Epithelial cell of esophagus (primary cell): ENCODE measurements at places on chromosomes 12 and 14.

- no peak for DNase-seq
Measured at GRCh38 chr14:61677479-61677878, 17.8 kb upstream of the HIF1A start.

GRCh38 chr12:52271158-52271557 is 3.3 kb upstream of the KRT86 start:
- peak; percentile 78 for DNase-seq

- DNase-seq = no peak
Measured at GRCh38 chr14:62347562-62348011, 585.4 kb downstream of the SNAPC1 start.

- DNase-seq = no peak
Measured at GRCh38 chr14:45947830-45948229, 694.8 kb upstream of the MIS18BP1 start.

- DNase-seq = no peak
Measured at GRCh38 chr14:70794294-70794693, 15.0 kb downstream of the MAP3K9 start.

DNA sequence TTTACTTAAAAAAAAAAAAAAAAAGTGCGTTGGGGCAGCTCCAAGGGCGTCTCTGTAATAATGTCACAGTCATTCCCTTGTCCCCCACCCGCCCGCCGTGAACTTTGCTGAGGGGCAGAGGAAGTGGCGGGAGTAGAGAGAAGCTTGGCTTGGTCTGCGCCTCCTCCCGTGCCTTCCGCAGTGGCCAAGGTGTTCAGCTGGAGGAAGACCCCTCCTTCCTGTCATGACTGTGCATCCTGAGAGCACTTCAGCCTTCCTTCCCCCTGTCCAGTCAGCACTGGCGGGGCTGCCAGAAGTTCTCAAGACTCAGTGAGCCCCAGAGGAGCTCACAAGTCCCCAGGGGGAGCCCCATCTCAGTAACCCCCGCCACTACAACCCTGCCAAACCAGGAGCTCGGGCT is 32.2 kb downstream of the AACS start:
- no peak for DNase-seq

- DNase-seq = peak; percentile 33
Measured at GRCh38 chr12:26668847-26669246, 164.1 kb downstream of the ITPR2 start.

DNA sequence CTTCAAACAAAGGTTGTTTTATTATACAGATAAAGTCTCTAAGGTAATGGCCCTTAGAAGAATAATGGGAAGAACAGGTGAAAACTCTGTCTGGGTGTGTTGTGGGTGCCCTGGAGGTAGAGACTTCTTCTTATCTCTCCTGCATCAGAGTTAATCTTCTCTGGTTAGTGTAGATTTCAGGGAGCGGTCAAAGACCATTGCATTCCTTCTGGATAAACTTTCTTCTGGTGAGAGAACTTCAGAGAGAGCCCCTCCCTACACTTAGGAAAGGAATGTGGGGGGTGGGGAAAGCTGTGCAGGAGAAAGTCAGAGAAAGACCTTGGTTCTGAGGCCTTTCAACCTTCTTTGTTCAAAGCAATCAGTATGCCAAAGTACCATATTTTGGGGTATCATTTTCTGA is 658.5 kb downstream of the DIO2 start:
- no peak for DNase-seq

DNA sequence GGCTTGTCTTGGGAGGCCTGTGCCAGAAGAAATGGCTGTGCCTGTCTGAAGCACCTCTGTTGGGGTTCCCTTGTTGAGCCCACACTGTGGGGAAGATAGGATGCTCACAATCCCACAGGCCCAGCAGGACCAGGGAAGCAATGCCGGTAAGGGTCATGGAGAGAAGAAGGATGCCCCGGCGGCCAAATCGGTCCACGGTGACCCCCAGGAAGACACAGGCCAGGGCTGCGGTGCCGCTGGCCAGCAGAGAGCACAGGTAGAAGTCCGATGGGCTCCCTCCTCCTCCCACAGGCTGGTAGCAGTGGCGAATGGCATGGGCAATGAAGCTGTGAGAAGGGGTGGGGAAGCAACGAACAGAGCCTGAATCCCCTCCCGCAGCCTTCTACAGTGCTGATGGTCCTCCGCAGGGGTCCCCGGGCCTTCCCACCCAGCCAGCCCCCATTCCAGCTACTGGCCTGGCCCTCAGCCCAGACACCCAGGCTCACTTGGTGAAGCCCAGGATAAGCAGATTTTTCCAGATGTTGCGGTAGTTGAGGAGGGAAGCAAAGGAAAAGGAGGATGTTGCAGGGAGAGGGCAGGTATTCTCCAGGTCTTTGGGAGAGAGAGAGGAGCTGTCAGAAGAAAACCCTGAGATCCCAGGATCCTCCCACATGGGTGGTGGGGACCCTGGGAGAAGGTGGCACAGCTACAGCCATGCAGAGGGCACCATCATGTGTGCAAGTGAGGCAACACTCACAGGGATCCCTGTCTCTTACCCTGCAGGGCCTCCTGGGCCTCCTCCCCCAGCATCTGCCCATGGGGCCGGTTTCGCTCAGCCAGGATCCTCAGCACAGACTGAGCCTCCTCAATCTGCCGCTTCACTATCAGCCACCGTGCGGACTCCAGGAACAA is 5.0 kb downstream of the SLC22A17 start:
- DNase-seq = no peak

- DNase-seq = peak; percentile 52
Measured at GRCh38 chr14:25406818-25407217, 356.9 kb upstream of the STXBP6 start.

GRCh38 chr12:132103542-132104308 is 40.4 kb downstream of the DDX51 start:
- DNase-seq = no peak

- DNase-seq = no peak
Measured at GRCh38 chr14:20696764-20697163, 8.2 kb downstream of the ANG start.

GRCh38 chr12:69897744-69898143 is 72.7 kb downstream of the MYRFL start:
- peak; percentile 82 for DNase-seq

- DNase-seq = no peak
Measured at GRCh38 chr12:65501093-65501621, 222.7 kb downstream of the MSRB3 start.

GRCh38 chr14:27305441-27305945 is 707.7 kb upstream of the NOVA1 start:
- no peak for DNase-seq

- peak; percentile 23 for DNase-seq
Measured at GRCh38 chr14:67515386-67516079, 17.6 kb upstream of the PLEKHH1 start.

DNA sequence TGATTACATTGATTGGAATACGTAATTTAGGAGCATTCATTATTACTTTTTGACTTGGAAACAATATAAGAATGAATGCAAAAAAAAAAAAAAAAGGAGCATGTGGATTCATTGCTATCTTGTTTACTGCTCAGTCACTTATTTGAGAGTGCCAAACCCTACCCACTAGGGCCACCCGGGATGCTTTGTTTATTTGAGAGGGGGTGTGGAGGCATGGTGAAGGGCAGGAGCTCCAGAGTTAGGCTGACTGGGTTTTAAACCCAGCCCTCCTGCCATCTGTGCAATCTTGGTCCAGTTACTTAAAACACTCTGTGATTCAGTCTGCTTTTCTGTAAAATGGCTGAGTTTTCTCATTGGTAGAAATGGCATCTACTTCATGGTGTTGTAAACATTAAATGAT is 195.2 kb downstream of the RAD51B start:
- no peak for DNase-seq

DNA sequence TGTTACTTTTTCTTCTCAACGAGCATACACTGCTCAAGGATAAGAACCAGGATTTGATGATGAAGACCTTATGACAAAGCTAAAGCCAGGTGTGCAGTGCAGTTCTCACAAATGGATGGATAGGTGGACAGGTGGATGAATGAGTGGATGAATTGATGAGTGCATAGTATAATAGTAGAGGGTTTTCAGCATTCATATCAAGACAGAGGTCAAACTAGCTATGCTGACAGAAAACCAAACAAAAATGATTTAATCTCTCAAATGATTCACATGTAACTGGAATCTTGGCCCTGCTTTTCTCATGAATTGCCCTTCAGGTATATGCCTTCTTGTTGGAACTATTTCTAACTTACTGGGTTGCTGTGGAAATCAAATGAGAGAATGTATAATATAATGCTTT is 240.9 kb downstream of the BCAT1 start:
- no peak for DNase-seq

GRCh38 chr14:102971314-102971713 is 48.9 kb downstream of the AMN start:
- no peak for DNase-seq

DNA sequence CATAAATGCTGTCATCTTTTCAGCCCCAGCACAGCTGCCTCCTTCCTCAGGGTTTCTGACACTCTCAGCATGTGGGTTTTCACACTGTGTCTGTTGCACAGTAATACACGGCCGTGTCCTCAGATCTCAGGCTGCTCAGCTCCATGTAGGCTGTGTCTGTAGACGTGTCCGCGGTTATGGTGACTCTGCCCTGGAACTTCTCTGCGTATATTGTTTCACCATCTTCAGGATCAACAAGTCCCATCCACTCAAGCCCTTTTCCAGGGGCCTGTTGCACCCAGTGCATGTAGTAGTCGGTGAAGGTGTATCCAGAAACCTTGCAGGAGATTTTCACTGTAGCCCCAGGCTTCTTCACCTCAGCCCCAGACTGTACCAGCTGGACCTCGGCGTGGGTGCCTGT is 1210.6 kb downstream of the TMEM121 start:
- DNase-seq = no peak

DNA sequence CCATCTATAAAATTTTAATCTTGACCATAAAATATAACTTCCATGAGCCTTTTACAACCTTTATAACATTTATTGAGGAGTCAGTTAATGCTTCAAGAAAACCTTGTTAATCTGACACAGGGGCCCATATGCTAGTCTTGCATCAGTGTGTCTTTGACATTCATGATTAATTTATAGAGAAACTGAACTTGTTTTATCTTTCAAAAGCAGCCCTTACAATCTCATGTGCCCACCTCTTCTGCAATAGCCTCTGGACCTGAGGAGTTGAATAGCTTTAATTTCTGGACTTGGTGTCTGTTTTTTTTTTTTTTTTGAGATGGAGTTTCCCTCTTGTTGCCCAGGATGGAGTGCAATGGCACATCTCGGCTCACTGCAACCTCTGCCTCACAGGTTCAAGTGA is 8.6 kb upstream of the LPCAT3 start:
- DNase-seq = no peak

- DNase-seq = peak; percentile 99
Measured at GRCh38 chr14:68547305-68548193, 245.3 kb downstream of the ZFP36L1 start.

- DNase-seq = peak; percentile 62
Measured at GRCh38 chr12:32053881-32054624, 52.6 kb upstream of the BICD1 start.

DNA sequence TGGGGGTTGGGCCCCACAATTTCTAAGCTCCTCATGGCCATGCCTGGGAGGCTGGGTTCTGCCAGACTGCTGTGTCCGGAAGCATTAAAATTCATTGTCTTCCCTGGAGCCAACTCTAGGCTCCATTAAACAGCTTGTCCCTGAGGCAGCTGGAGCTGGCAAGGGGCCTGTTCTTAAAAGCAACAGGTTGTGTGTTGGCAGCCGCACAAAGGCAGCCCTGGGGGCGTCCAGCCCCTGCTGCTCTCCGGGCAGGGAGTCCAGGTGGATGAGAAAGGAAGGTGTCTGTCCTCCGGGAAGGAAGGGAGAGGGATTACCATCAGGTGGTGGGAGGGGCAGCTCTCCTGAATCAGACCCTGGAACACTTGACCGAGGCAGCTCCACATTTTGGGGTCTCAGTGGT is 98.9 kb downstream of the CHST11 start:
- no peak for DNase-seq

- DNase-seq = no peak
Measured at GRCh38 chr14:73944432-73945158, 5.3 kb downstream of the FAM161B start.

DNA sequence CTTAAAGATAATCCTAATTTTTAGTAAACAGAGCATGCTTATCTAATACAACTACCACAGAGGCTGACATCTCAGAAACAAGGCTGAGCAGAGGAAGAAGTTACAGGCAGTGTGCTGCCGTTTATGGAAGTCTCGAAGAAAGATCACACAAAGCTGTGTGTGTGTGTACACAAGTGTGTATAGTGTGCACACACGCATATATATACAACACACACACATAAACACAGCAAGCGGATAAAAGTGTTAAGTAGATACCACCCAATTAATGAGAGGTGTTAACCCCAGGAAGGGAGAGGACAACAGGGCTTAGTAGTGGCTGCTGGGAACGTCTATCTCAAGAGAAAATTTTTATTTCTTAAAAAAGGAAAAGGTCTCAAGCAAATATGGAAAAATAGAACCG is 15.3 kb downstream of the CCDC88C start:
- no peak for DNase-seq

GRCh38 chr12:51240971-51241370 is 2.3 kb downstream of the DAZAP2 start:
- DNase-seq = peak; percentile 49

GRCh38 chr14:94158239-94158883 is 15.8 kb upstream of the PPP4R4 start:
- DNase-seq = peak; percentile 45

DNA sequence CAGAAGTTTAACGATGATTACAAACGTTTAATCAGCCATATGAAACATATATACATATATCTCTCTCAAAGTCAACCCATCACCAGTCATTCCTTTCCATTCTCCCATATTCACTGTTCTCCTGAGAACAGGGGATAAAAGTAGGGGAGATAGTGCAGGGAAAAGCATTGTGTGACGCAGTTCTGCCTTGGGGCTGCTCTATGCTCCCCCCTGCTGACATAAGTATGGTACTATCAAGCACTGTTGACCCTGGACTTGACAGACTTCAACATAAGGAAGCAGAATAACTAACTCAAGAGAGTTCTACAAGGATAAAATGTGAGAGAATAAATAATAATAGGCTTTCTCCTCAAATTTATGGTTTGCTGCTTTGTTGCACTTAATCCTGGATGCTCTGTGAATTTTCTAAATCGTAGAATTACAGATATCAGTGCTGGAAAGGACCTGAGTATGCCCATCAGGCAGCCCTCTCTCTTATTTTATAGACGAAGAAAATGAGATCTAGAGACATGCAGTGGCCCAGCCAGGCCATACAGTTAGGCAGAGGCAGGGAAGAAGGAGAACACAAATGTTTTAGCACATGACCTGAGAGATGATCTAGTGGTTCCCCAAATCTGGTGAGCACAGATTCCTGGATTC is 87.2 kb downstream of the SCN8A start:
- DNase-seq = peak; percentile 70

GRCh38 chr12:5047729-5048128 is 4.0 kb downstream of the KCNA5 start:
- no peak for DNase-seq

- no peak for DNase-seq
Measured at GRCh38 chr14:93082576-93083001, 33.1 kb downstream of the ITPK1 start.
